ENCODE measurements at places on chromosomes 4 and X.

DNA sequence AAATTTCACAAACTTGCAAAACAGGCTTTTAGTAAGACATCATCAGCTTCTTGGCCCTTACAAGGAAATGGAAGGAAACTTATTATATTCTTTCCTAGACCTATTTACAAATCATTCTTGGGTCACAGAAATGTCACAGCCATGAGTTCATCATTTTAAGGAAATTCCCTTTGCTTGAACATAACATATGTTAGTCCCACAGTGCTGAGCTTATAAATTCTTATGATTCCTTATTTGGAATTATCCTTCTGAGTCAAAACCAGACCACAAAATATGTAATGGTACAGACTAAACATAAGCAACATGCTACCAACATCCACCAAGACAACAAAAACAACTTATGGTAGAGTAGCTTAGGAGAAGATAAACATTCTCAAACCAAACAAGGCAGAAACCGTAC lies 236.9 kb upstream of the CTSO start:
- no peak for DNase-seq

- DNase-seq = no peak
These were observed 26.4 kb downstream of the GPM6B start for GRCh38 chrX:13790206-13791131.

DNA sequence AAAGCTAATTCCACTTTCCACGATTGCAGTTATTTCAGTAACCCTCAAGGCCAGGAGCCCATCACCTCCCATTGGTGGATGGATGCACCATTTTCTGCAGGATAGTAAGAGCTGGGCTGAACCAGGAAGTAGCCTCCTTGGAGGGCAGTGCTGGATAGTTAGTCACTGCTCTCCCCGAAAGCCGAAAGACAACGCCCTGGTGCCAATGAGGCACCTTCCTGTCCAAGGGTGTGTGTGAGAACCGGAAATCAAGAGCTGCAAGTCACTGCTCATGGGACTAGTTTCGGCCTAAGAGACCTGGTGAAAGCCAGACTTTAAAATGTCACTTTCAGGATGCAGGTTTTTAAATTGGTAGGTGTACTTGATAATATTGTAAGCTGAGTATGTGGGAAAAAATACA lies 203.8 kb upstream of the HS3ST1 start:
- no peak for DNase-seq

DNA sequence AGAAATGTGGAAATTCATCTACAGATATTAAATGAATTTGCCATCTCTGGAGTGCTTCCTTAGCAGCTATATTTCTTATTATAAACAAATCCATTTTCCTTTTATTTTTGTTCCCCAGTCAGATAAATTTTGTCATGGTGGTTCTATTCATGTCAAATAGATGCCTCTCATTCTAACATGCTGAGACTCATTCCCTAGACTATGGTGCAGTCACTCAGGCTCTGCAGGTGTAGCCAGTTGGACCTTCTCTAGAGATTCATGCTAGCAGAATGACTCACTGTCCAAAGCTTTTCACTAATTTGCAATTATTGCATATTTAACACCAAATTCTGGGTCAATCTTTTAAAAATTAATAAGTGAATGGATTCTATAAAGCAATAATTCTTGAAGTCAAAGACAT lies 1392.7 kb downstream of the PCDH7 start:
- DNase-seq = no peak

GRCh38 chr4:126440297-126440696 lies 1125.5 kb downstream of the FAT4 start:
- DNase-seq = no peak
